ENCODE measurements at places on chromosomes 2 and 18.
A peak's percentile ranks its signal among the peaks of the same experiment; 100 is the strongest.

- DNase-seq, result no peak
Measured at GRCh38 chr2:109339519-109339966, 210.5 kb downstream of the SH3RF3 start.

- peak; percentile 75 for DNase-seq
Measured at GRCh38 chr18:22102953-22103646, 66.3 kb upstream of the GATA6 start.

GRCh38 chr2:149075853-149076252 is 37.4 kb downstream of the LYPD6B start:
- DNase-seq, result no peak

- DNase-seq, result no peak
Measured at GRCh38 chr2:105373895-105374401, 24.9 kb downstream of the FHL2 start.

DNA sequence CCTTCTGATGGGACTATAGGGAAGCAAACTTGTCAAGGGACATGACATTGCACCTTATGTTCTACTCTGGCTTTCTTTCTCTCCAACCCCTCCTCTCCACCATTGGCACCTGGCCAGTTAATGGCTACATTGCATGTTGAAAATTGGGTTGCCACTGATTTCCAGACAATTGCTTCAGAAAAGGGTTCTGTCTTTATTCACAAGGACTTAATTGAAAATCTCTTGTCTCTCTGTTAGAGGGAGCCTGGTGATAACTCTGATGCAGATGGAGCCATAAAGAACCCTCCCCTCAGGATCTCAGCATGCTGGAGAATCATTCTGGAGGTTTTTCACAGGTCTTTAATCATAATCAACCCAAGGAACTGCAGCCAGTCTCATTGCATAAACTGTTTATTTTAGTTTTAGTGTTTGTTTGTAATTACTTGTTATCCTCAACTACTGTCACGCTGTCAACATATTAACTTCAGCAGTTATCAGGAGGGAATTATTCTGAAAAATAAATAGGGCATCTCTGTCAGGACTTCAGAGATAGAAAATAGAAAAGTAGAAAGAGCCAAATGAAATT is 316.8 kb downstream of the RIT2 start:
- DNase-seq, result no peak

DNA sequence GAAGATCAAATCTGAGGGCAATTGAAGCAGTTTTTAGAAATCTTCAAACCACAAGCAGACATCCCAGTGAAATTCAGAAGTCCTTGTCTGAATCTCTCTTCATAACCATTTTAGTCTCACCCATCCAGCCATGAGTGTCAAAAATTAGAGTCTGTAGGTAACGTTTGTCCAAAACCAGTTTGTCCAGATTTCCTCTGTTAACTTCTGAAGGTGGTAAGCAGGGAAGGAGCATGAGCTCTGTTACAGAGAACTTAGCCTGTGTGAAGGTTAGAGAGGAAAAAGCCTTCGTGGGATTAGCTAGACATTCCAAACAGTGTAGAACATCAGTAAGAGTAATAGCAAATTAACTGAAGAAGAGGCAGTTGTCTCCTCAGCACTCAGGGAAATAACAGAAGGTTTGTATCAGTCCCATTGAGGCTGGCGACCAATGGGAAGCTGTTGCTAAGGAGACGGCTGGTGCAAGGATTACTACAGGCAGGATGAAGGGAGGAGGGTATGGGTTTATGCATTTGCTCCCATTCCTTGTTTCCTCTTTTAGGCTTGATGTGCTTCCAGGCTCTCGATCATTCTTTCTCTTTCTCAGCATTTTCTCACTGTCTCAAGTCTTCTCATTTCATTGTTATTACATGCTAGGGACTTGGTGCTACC is 8.7 kb upstream of the GPR155 start:
- DNase-seq, result no peak

DNA sequence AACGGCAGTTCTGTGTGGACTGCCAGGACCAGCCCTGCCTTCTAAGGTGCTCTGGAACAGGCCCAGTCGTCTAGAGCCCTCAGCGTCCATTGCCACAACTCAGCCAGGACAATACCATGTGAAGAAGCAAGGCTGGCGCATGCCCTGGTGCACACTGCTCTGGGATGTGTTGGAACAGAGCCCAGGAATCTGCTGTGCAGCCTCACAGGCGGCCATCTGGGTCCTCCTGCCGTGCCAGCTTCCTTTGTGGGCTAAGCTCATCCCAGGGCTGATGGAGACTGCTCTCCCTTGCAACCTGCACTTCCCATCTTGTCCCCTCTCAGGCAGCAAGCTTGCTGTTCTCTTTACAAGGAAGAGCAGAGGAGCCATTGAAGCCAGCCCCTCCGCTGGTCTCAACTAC is 246.4 kb upstream of the PXDN start:
- DNase-seq, result no peak

- no peak for DNase-seq
Measured at GRCh38 chr2:216499641-216500218, 1.1 kb downstream of the RPL37A start.

- DNase-seq, result no peak
Measured at GRCh38 chr2:216649574-216649973, 16.4 kb downstream of the IGFBP2 start.

DNA sequence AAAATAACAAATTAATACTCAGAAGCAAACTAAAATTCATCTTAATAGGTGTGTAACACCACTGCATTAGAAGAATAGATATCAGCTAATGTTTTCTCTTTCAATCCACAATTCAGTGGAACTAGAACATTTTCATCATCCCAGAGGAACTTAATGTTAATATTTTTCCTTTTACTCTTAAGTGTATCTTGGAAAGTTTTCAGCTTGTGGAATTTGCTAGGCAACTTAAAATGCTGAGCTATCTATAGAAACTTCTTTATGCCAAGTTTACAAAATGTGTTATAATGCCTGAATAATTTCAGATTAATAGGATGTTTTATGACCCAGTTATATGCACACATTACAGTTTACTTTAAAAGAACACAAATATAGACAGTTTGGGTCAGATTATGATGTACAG is 86.6 kb upstream of the FAM237A start:
- DNase-seq, result no peak

DNA sequence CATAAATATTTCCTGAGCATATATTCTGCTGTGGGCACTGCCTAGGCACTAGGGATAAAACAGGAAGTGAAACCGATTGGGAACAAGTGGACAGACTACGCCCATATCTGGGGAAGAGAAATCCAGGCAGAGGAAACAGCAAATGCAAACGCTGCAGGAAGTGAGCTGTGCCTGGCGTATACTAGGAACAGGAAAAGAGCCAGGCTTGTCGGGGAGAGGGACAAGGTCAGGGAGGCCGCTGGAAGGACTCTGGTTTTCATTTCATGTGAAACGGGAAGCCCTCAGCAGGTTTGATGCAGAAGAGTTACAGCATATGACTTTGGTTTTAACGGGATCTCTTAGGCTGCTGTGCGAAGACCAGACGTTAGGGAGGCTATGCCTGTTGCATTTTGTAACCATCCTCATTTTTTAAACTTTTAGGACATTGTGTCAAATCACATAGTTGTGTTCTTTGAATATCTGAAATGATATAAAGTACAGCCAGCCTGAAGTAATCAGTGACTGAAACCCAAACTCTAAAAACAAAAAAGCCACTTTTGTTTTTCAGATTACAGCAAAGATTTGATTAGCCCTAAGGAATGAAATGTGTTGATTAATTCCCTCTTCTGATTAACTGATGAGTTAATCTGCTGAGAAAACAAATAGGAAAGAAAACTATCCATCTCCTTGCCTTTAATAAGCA is 110.2 kb upstream of the PIEZO2 start:
- DNase-seq, result peak; percentile 93

DNA sequence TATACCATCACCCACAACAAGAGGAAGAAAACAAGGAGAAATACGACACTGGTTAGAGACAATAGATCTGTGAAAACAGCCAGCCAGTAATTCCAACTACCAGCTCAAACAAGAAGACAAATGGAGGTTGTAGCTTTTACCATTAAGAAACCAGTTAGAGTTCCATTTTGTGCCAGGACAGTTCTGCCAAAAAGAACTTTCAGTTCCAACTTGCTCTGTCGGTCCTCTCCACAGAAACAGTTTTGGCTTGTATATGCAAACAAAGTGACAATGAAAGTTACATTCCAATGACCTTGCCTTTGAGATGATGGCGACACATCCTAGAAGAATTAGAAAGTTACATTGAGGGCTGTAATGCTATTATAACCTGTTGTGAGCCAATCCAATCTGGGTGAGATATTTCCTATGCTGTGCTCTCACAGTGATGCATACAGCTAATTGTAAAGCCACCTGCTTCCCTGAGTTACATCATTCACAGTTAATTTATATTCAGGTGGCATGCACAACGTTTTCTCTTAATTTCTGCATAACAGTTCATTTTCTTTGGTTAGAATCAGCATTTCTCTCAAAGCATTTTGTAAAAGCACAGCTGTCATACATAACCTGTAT is 1378.4 kb upstream of the PIK3C3 start:
- DNase-seq, result no peak

- peak; percentile 31 for DNase-seq
Measured at GRCh38 chr2:197707316-197708213, 2.4 kb downstream of the MARS2 start.

GRCh38 chr2:240768216-240768615 is 51.8 kb downstream of the KIF1A start:
- no peak for DNase-seq
